ENCODE measurements at places on chromosomes 4 and X.

DNA sequence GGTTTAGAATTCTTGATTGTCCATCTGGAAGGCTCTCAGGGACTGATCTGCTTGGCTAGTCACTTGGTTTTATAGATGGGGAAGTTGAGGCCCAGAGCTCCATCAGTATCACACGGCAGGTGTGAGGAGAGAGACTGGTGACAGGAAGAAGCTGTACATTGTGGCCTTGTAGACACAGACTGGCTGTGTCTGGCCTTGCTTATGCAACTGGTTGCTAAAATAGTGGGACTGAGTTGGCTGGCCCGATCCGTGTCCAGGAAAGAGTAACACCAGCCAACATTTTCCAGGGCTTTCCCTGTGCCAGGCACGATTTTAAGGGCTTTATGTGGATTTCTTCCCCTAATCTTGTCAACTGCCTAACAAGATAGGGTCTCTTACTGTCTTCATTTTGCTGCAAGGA, 2.8 kb downstream of the TBC1D14 start:
- no peak for DNase-seq

- no peak for DNase-seq
These were observed 109.4 kb downstream of the SMIM20 start for GRCh38 chr4:26023203-26023972.

DNA sequence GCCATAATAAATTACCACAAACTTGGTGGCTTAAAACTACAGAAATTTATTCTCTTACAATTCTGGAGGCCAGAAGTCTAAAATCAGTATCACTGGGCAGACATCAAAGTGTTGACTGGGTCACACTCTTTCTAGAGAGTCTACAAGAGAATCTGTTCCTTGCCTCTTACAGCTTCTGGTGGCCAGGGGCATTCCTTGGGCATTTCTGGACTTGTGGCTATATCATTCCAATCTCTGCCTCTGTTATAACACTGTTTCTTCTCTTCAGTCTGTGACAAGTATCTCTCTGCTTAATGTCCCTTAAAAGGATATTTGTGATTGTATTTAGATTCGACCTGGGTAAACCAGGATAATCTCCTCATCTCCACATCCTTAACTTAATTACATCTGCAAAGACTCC, 207.3 kb upstream of the DCAF8L1 start:
- DNase-seq: no peak

GRCh38 chr4:150821641-150822040, 193.4 kb downstream of the LRBA start:
- DNase-seq: no peak

- DNase-seq: no peak
These were observed 165.9 kb upstream of the CENPE start for GRCh38 chr4:103364083-103364482.

GRCh38 chrX:124518885-124519284, 172.5 kb downstream of the SH2D1A start:
- DNase-seq: no peak

GRCh38 chrX:154011376-154012335, 8.0 kb downstream of the IRAK1 start:
- no peak for DNase-seq

DNA sequence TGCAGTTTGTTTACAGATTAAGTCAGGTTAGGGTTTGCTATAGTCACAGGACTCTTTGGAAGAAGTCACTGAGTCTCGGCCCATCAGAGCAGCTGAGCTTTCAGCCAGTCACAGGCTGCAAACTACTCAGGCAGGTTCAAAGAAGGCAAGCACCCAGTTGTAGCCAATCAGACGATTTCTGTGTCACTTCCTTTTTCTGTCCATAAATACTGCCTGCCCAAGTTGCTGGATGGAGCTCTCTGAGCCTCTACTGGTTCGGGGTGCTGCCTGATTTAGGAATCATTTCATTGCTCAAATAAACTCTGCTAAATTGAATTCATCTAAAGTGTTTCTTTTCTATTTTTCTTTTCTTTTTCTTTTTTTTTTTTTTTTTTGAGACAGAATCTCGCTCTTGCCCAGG, 7.3 kb upstream of the SH3BP2 start:
- DNase-seq: peak; percentile 17

- DNase-seq: no peak
These were observed 555.0 kb upstream of the DIPK2B start for GRCh38 chrX:45755703-45756102.

GRCh38 chrX:112967341-112967740, 126.7 kb upstream of the AMOT start:
- DNase-seq: no peak

- no peak for DNase-seq
These were observed 109.8 kb upstream of the HPGD start for GRCh38 chr4:174631901-174632758.

DNA sequence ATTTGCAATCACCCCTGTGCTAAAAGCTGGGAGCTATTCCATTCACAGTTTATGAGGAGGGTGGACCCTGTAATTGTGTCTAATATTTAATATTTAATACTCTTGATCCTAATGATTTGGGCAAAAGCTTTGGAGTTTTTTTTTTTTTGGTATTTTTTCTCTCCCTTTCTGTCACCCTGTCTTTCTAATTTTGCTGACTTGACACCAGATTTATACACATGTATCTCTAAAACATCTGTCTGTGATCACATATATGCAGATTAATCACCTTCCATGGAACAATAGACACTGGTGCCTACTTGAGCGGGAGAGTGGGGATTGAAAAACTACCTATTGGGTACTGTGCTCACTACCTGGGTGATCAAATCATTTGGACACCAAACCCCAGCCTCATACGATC, 18.7 kb upstream of the ANTXR2 start:
- DNase-seq: no peak

DNA sequence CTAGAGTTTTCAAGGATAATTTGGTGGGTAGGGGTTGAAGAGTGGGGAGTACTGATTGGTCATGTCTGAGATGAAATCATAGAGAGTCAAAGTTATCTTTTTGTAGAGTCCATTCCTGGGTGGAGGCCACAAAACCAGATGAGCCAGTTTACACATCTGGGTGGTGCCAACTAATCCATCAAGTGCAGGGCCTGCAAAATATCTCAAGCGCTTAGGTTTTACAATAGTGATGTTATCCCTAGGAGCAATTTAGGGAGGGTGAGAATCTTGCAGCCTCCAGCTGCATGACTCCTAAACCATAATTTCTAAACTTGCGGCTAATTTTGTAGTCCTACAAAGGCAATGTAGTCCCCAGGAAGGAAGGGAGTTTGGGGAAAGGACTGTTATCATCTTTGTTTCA, 988.3 kb upstream of the LCORL start:
- no peak for DNase-seq

- no peak for DNase-seq
These were observed 825.7 kb downstream of the TECRL start for GRCh38 chr4:63583561-63583960.

GRCh38 chr4:157713342-157713741, 459.5 kb downstream of the GASK1B start:
- DNase-seq: no peak

DNA sequence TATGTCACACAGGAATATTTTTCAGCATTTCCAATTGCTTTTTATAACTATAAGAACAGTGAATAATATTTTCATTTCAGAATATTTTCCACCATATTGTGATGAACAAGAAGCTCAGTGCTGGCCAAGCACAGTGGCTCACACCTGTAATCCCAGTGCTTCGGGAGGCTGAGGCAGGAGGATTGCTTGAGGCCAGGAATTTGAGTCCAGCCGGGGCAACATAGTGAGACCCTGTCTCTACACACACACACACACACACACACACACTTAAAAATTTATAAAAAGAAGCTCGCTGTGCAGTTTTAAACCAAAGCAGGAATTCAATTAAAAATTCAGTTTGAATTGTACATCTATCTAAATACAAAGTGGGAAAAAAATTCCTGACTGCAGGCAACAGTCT, 3.2 kb downstream of the ZFYVE28 start:
- no peak for DNase-seq

DNA sequence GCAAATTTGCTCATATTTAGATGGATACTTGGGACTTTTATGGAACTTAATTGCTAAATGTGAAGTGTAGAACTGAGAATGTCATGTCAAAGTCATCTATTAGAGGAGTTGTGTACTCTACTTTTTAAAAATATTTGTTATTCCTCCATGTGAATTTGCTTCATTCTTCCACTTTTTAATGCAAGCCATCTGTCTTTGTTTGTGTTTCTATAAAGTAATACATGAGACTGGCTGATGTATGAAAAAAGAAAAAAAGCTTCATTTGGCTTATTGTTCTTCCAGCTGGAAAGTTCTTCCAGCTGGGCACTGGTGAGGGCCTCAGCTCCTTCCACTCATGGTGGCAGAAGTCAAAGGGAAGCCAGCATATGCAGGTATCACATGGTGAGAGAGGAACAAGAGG, 114.6 kb upstream of the GRID2 start:
- DNase-seq: no peak

- DNase-seq: no peak
These were observed 1.3 kb downstream of the SLC6A8 start for GRCh38 chrX:153688911-153689590.

- no peak for DNase-seq
These were observed 633.7 kb upstream of the HTR2C start for GRCh38 chrX:113950081-113950678.

GRCh38 chr4:17642398-17642783, 27.9 kb downstream of the MED28 start:
- no peak for DNase-seq

GRCh38 chr4:7651461-7651921, 216.8 kb upstream of the PSAPL1 start:
- DNase-seq: no peak

- no peak for DNase-seq
These were observed 85.2 kb upstream of the DCLK2 start for GRCh38 chr4:149993030-149993429.

- DNase-seq: no peak
These were observed 81.0 kb upstream of the HUWE1 start for GRCh38 chrX:53767544-53767943.

- DNase-seq: no peak
These were observed 2394.2 kb upstream of the AGA start for GRCh38 chr4:179836179-179837075.

DNA sequence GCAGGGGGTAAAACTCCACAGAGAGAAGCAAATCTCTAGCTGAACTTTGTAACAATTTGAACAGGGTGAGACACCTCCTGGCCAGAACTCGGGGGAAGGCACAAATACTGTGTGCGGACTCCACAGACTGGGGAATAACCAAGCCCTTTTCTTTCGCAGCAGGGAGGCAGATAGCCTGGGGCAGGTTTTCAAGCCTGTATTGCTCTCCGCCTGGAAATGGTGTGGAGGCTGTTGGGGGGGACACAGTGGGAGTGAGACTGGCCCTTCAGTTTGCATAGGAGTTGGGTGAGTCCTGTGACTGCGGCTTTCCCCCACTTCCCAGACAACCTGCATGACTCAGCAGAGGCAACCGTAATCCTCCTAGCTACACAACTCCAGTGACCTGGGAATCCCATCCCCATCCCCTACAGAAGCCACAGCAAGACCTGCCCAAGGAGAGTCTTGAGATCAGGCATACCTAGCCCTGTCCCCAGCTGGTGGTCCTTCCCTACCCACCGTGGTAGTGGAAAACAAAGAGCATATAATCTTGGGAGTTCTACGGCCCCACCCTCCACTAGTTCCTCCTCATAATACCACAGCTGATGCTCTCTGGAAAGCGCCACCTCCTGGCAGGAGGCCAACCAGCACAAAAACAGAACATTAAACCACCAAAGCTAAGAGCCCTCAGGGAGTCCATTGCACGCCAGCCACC, 12.9 kb upstream of the SMPX start:
- DNase-seq: no peak

DNA sequence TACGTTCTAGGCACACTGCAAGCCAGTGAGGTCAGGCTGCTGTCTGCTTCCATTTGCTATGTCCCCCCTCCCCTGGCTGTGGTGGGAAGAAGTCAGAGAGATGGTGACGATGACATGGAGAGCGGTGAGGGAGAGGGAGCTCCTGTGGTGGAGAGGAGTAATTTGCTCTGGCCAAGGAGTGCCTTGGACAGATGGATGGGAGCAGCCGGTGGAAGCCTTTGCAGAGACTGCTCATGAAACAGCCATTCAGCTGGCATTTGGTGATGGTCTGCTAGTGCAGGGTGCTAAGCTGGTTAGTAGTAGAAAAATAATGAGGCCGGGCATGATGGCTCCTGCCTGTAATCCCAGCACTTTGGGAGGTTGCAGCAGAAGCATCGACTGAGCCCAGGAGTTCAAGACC, 124.1 kb downstream of the FHDC1 start:
- no peak for DNase-seq

DNA sequence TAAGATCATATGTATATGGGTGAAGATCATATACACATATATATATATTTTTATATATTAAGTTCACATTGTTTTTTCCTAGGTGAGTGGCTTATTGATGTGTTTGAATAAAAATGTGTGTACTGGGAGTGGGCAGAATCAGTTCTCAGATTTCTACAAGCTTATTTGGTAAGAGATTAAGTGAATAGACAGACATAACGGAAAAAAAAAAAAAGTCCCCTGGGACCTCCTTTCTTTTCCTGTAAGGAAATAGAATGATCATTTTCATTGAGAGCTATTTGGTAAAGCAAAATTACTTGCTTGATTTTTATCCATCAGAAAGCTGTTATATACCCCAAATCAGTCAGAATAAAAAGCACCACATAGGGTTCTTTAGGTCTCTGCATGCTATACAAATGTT, 597.7 kb downstream of the PCDH18 start:
- DNase-seq: no peak

GRCh38 chr4:15881820-15882219, 56.7 kb downstream of the FGFBP1 start:
- DNase-seq: no peak

DNA sequence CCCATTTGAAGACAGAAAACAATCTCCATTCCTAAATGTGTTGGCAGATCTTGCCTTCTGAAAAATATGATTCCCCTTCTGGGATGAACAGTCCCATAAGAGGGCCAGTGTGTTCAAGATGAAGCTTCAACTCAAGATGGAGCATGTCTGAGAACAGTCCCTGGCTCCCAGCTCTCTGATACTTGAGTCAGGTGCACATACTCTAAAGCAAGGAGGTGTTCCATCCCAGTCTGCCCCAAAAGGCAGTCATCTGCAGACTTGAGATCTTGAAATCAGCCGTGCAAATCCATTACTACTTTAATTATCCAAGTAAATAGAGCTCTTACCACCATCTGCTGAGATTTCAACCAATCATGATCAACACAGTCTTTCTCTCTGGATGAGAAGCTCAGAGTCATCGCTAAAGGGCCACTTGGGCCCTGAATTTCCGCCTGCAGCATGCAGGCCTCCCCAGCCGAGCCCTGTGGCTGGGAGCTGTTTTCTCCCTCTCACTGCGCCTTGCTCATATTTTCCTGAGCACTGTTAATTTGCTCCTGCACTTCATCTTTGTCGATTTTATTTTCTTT, 22.2 kb downstream of the CCDC149 start:
- DNase-seq: no peak
